ENCODE measurements at places on chromosomes 2 and 18.
A peak's percentile ranks its signal among the peaks of the same experiment; 100 is the strongest.

DNA sequence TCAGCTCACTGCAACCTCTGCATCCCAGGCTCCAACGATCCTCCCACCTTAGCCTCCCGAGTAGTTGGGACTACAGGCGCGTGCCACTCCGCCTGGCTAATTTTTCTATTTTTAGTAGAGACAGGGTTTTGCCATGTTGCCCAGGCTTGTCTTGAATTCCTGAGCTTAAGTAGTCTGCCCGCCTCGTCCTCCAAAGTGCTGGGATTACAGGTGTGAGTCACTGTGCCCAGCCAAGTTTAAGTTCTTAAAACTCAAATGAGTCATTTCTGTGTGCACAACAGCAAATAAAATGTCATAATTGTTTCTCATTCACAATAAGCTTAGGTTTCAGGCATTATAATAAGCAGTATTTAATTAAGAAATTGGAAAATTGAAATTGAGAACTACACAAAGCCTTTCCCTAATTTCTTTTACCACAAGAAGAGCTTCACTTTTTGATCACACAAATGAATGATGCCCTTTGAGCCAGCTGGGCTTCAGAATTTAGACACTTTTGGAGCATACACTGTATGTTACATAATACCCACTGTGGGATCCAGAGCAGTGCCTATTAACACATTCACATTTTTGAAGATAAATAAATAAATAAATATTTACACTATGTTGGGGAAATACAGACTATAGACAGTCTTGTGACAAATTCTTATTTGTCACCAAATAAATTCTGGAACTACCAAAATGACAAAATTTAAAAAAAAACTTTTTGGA is 8.6 kb upstream of the ME2 start:
- no peak for DNase-seq

GRCh38 chr2:100036793-100037192 is 105.6 kb downstream of the AFF3 start:
- DNase-seq = no peak

GRCh38 chr2:44273596-44273995 is 1.7 kb upstream of the SLC3A1 start:
- DNase-seq = no peak

GRCh38 chr2:218257390-218257981 is 3.3 kb upstream of the GPBAR1 start:
- DNase-seq = no peak

GRCh38 chr2:39851651-39852110 is 72.6 kb upstream of the THUMPD2 start:
- no peak for DNase-seq

DNA sequence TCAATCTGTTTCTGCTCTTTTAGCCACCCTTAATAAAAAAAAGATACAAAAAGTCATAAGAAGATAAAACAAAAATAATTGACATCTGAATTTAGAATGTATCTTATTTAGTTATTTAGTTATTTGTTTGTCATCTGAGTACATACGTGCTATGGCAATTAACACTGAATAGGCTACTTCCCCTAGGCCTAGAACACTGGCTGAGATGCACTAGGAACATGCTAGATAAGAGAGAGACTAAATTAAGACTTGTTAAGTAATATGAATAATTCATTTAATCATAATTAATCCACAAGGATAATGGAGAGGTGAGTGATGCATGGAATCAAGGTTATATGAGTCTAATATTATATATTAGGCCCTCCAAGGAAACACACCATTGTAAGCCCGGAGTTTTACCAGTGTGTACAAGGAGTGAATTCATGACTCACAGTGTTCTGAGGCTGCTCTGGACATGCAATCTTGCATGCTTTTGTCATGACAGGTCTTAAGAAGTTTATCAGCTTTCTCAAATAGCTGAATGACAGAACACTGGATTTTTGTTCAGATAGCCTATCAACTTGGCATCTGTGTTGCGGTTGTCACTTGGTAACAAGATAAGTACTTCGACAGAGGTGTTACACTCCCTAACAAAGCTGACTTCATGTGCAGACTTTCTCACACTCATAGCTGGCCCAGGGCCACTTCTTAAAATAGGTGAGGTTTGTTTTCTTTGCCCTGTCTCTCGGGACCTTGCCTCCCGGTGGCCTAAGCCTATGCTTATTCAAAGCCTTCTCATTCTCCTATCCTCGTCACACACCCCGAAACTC is 5.0 kb upstream of the SERPINB2 start:
- DNase-seq = no peak

DNA sequence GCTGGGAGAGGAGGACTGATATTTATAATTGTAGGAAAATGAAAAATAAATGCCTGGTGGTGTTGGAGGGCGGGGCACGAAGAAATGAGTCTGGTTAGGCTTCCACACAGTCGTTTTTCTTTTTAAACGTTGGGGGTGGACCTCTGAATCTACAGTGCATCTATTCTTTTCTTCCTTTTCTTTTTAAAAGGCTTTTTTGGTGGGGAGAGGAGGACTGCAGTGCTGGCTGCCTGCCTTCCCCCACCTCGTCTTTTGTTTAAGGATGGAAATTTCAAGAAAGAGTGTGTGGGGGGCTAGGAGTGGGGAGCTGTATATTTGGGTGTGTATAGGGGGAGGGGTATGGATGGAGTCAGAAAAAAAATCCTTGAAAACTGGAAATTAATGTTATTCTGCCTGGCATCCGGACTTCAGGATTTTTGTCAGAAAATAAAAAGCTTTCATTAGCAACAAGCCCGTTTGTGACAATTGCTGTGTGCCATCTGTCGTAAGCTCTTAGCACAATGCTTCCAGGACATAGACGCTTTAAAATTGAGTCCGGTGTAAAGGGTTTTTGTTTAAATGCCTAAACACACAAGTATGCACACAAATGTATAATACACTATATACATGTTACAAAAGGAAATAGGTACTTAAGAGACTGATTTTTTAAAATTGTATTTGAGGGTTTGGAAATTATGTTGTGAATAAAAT is 1.1 kb downstream of the MAP2 start:
- DNase-seq = no peak

DNA sequence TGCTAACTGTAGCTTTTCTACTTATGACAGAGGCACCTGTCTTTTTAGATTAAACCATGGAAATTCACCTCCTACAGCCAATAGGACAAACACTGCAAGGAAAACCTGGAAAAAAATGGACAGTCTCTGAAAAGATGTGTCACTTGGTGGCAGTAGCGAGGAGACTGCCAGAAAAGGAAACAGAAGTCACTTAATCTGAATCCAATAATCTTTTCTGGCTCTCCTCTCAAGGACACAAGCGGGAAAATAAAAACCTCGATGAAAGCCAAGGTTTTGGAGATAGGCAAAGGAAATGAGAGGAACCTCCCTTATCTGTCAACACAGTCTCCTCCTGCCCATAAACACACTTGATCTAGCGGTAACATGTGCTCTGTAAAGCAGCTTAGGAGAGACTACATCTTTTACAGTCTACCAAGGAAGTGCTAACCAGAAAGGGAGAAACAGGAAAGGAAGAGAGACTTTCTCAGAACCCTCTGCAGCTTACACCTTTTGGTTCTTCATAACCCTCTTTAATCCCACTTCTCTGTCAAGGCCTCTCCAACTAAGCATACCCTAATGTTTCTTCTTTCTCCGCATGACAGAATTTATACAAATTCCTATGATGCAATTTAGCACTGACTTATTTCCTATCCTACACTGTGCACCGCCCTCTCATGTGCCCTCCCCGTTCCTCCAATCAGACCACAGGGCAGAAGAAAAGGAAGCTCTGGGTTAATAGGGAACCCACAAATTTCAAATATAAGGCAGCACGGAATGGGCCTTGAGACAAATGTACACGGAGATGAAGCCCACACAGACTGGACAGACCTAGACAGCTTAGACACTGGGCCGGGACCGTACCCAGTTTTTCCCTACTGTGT is 52.8 kb downstream of the CLASP1 start:
- DNase-seq = no peak

DNA sequence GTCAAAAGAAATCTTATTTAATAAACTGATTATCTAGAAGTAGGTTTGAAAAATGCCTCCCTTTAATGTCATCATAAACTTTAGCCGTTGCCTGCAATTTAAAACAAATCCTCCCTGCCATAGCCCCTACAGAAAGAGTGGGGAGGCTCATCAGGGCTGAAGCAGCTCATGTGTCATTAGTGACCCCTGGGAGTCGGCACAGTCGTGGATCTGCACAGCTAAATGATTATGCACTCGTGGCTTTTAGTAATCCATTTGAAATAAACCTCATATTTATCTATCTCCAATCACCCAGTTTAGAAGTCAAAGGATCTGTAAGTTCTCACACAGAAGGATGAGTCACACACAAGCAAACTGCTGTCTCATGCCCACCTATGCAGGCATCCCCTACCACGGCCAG is 277.3 kb downstream of the SS18 start:
- no peak for DNase-seq

DNA sequence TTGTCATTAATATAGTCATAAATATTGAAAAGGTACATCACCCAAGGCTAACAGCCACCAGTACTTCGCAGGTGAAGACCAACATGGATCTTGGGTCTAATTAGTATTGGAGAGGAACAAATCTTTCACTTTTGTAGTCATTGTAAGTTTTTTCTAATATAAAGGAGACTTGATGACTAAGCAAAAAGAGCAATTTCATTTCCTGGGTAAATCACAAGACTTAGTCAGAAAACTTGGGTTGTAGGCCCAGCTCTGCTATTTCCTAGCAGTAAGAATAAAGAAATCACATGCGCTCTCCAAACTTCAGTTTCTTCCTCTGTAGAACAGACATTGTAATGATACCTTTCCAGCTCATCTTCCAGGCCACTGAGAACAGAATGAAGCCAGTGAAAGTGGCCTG is 40.9 kb downstream of the NRP2 start:
- no peak for DNase-seq

DNA sequence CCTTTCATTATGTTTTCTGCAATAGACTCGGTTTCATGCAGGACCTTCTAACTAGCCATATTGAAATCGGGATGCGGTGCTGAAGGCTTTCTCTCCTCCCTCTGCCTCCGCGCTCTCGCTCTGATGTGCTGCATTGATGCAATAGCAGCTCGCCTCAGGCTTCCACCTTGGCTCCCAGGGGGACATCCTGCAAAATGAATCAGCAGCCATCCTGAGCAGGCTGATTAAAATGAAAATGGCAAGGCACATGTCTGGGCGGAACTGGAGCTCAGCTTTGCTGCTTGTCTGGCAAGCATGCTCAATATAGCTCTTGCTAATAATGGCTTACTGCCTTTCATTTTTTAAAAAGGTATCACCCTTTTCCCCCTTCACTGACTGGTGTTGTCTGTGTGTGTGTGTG is 806 bp upstream of the MYT1L start:
- no peak for DNase-seq

GRCh38 chr2:30722936-30723725 is 84.1 kb downstream of the CAPN13 start:
- no peak for DNase-seq

DNA sequence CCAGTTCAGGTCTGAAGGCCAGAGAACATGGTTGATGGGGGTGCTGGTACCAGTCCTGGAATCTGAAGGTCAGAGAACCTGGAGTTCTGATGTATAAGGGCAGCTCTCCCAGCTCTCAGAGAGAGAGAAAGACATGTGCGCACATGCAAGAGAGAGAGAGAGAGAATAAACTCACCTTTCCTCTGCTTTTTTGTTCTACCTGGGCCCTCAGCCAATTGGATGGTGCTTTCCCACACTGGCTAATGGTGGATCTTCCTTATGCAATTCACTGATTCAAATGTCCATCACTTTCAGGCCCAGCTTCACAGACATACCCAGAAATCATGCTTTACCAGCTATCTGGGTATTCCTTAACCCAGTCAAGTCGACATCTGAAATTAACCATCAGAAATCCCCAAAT is 377.7 kb upstream of the MEX3C start:
- no peak for DNase-seq

- no peak for DNase-seq
Measured at GRCh38 chr2:106108351-106108750, 85.8 kb downstream of the UXS1 start.

GRCh38 chr2:112481528-112482233 is at the start of gene TTL:
TSS of gene TTL (plus strand) at chr2:112482156. CDS start at chr2:112482345, 189 bp downstream.
- peak; percentile 45 for DNase-seq

GRCh38 chr2:142603759-142604158 is 273.7 kb upstream of the KYNU start:
- no peak for DNase-seq

DNA sequence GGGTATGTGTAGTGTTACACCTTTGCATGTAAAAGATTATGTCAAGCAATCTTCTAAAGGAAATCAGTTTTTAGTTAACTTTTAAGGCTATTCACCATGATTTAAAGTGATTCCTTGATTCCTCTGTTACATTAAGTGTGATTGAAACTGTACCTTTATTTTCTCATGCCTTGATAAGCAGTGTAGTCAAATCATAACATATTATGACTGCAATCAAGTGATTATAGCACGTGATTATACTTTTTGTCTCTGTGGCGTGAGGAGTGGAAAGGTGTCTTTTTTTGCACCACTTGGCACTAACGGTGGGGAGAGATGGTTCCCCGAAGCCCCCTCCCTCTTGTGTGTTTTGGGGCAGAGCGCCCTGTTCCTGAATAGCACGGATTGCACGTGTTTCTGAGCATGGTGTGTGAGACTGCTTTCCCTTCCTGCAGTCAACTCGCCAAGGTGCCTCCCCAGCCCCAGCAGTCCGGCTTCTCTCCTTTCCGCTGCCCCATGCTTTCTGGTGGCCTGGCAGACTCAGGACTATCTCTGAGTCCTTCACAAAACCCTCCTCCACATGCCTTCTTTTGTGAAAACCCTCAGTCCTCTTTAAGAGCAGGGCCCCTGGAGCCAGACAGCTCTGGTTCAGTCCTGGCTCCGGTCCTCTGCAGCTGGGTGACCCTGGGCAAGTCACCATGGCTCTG is 68.4 kb downstream of the AGAP1 start:
- DNase-seq = no peak

DNA sequence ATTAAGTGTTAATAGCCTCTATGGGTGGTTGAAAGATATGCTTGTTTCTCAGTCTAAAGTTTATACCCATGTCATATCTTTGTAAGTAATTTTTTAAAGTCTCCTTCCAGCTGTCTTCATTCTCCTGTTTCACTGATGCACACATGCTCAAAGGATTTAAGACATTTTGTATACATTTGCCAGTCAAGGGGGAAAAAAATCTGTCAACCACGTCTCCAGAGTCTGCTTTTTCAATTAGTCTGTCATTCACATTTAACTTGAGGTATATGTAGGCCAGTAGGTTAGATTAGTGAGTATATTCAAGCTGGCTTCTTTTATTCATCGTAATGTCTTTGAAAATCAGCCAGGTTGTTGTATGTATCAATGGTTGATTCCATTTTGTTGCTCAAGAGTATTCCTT is 193.5 kb downstream of the MCFD2 start:
- DNase-seq = no peak

GRCh38 chr2:134370655-134371445 is 117.0 kb downstream of the MGAT5 start:
- no peak for DNase-seq

- DNase-seq = no peak
Measured at GRCh38 chr18:73593207-73593606, 554.4 kb downstream of the FBXO15 start.

Measured in cortex of kidney (tissue), 1 donor.